ENCODE measurements at places on chromosomes 11 and 22.

DNA sequence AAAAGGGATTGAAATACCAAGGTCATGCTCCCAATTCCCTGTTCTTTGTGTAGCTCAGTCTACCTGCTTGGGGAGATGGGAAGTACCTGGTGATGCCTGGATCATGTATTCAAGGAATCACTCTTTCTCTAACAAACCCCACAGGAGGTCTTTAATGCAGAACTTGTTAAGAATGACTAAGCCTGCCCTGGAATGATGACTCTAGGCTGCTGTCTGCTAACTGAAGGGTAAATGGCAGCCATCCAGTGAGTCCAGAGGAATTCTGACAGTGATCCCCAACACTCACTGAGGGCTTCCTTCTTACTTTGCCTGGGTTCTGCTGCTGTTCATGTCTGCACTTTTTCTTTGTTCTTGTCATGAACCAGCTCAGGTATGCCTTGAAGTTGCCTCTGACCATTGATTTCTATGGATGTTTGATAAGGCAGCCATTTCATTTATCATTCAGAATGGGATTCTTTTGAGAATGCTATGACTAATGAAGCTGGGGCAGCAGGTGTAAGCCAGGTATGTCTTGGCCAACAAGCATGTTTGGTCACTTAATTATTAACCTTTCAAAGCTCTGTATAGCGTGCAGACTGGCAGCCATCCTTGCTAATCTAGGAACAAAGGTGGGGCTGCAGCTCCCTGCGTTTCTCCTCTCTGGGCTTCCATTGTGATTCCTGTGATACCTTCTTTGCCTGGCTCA, 11.4 kb downstream of the PRSS23 start:
- no peak for DNase-seq

GRCh38 chr11:75467311-75467710, 34.3 kb upstream of the KLHL35 start:
- no peak for DNase-seq

DNA sequence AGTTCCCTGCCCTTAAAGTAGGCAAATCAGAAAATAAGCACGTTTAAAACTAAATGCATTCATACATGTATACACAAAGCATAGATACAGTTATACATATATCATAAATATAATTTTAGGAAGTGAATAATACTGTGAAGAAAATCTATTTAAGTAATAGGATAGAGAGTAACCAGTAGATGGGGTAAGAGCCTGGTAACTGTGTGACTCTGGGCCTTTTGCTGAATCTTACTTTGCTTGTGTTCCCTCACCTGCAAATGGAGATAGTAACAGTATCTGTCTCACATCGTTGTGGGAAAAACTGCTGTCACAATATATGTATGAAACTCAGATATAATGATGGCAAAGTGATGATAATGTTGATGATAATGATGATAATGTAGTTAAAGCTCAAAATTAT, 29.9 kb downstream of the MS4A2 start:
- no peak for DNase-seq

- DNase-seq, result no peak
These were observed 1.6 kb downstream of the KMT5B start for GRCh38 chr11:68211546-68211945.

DNA sequence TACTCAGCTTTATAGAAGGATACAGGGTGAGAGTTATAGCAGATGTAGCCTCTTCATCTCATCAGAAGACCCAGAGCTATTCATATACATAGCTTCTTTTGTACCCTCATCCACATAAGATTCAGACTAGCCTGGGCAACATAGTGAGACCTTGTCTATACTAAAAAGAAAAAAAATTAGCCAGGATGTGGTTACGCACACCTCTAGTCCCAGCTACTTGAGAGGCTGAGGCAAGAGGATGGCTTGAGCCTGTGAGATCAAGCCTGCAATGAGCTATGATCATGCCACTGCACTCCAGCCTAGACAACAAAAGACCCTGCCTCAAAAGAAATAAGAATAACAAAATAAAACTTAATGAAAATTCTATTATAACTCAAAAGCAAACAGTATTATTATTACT, 36.7 kb upstream of the B3GNT6 start:
- no peak for DNase-seq

- no peak for DNase-seq
These were observed 171.3 kb downstream of the BRD1 start for GRCh38 chr22:49656291-49656851.

DNA sequence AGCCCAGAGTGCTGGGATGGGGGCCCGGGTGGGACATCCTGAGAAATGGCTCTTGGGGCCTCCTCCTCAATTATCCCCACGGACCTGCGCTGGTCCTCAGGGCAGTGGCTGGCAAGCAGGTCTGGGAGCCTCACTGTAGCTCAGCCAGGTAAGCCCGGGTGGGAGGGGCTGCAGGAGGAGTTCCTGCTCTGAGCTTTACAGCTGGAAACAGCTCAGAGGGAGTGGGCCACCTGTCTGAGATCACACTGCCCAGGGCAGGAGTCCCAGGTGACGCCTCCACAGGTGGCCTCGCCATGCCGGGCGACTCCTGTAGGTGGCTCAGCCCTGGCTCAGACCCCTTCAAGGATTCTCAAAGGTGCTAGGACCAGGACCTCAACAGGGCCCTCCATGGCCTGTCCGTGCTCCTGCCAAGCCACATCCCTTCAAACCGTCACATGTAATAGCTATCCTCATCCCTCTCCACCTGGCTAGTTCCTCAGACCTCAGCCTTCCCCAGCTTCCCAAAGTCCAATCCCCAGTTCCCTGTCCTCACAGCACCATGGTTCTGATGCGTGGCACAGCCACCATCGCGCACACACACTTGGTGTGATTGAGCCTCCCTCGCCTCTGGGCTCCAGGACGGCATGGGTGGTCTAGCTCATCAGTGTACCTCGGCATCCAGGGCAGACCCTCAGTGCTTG, 3.6 kb upstream of the TSSK2 start:
- no peak for DNase-seq

DNA sequence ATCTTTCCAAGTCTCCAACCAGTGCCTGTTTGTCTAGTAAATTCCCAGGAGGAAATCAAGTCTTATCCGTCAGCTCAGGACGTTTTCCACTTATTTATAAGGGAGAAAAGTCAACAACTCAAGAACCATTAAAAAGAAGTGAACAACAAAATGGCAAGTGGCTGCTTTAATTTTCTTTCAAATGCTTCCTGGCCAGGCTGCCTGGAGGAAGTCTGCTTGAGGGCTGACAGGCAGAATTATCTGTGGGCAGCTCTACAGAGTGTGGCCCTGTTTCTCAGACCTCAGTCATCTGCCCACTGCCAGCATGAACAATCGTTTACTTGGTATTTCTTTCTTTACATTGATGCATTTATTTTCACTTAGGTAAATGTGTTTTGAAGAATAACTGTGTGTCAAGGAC, 281.9 kb upstream of the ISX start:
- DNase-seq, result no peak

GRCh38 chr11:95531116-95531515, 258.5 kb downstream of the FAM76B start:
- no peak for DNase-seq

GRCh38 chr11:64415286-64415685, 56.3 kb downstream of the RPS6KA4 start:
- DNase-seq, result no peak

GRCh38 chr11:31820438-31820818, 9.3 kb upstream of the PAX6 start:
- DNase-seq, result no peak

All from NCI-H1092 treated with DMSO at 0.1 percent for 48 hours (cell line).